ENCODE measurements at places on chromosomes 2 and 18.
A peak's percentile ranks its signal among the peaks of the same experiment; 100 is the strongest.

DNA sequence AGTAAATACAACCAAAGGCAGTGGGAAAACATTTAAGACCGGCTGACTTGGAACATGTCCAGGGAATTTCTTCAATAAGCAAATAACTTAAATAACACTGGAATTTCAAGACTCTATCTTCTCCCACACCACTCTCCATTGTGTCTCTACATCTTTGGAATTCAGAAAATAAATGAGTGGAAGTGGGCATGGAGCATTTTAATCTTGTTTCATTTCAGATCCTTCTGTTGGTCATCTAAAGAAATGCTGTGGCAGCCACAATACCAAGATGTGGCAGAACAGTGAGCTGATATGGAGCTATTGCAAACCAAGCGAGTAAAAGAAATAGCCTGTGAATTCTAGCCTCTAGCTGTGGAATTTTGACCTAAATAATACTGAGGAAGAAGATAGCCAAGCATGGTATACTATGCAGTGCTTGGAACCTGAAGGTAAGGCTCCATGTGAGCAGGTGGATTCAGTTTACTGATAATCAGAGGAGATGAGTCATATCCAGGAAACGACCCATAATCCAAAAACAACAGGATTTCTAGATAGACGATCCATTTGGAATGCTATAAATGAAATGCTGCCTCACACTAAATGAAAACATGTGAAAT, 157.1 kb upstream of the SCN7A start:
- H3K4me3 ChIP-seq = no peak overlapping the region
- H3K27me3 ChIP-seq = no peaks in the 10 kb centered on the region
- DNase-seq = no peak
- H3K27ac ChIP-seq = no peak overlapping the region
- H3K36me3 ChIP-seq = no peaks in the 10 kb centered on the region

GRCh38 chr2:146041274-146041910, 1521.5 kb upstream of the ZEB2 start:
- H3K4me1 ChIP-seq = no peaks in the 10 kb centered on the region
- H3K27ac ChIP-seq = no peak overlapping the region
- H3K36me3 ChIP-seq = no peaks in the 10 kb centered on the region
- no peaks in the 10 kb centered on the region for H3K27me3 ChIP-seq
- no peak for DNase-seq
- no peak overlapping the region for H3K4me3 ChIP-seq

- no peaks in the 10 kb centered on the region for H3K27me3 ChIP-seq
- no peak for DNase-seq
- H3K4me1 ChIP-seq = no peaks in the 10 kb centered on the region
- no peaks in the 10 kb centered on the region for H3K36me3 ChIP-seq
- H3K4me3 ChIP-seq = no peak overlapping the region
- H3K27ac ChIP-seq = no peak overlapping the region
Measured at GRCh38 chr2:16525265-16525887, 140.3 kb downstream of the CYRIA start.

DNA sequence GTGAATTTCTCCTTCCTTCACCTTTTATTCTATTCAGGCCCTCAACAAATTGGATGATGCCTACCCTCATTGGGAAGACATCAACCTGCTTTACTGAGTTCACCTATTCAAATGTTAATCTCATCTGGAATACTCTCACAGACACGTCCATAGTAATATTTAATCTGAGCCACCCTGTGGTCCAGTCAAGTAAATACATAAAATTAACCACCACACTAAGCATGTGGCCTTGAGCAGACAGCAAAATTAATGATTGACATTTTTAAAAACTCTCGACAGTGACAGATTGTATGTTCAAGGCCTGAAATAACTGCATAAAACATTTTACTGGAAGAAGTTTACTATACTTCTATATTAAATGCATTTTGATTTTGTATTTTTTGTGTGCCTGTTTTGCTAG, 540.6 kb upstream of the GCFC2 start:
- DNase-seq = no peak
- no peak overlapping the region for H3K27ac ChIP-seq
- no peak overlapping the region for H3K4me3 ChIP-seq
- H3K27me3 ChIP-seq = no peaks in the 10 kb centered on the region
- H3K36me3 ChIP-seq = no peaks in the 10 kb centered on the region
- no peaks in the 10 kb centered on the region for H3K4me1 ChIP-seq

- peak; percentile 64 for DNase-seq
- H3K4me3 ChIP-seq = peak overlapping the region; percentile 84
- no peak overlapping the region for H3K27ac ChIP-seq
- H3K4me1 ChIP-seq = peaks cover 7% of the 10 kb centered on the region
Measured at GRCh38 chr18:76491473-76491775, 3.6 kb downstream of the ZNF516 start.

GRCh38 chr2:129929321-129930290, 49.9 kb upstream of the RAB6C start:
- H3K4me3 ChIP-seq = no peak overlapping the region
- no peaks in the 10 kb centered on the region for H3K27me3 ChIP-seq
- no peaks in the 10 kb centered on the region for H3K36me3 ChIP-seq
- no peak for DNase-seq
- H3K4me1 ChIP-seq = no peaks in the 10 kb centered on the region

DNA sequence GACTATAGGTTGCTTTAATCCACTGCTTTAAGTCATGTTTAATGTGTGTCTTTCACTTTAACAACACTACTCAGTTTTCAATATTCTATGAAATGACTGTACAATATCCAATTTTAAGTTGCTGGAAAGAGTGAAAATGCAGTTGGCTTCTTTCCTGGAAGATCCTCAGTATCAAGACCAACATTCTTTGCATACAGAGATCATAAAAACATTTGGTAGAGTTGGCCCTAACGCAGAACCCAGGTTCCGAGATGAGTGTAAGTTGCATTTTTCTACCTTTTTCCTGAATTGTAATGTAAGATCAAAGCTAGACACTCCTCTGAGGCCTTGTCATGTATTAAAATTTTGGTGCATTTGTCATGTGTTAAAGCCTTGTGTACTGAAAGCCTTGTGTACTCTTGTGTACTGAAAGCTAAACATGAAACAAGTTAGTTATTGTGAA, 42.9 kb upstream of the TNFRSF11A start:
- no peak overlapping the region for H3K27ac ChIP-seq
- H3K27me3 ChIP-seq = no peaks in the 10 kb centered on the region

DNA sequence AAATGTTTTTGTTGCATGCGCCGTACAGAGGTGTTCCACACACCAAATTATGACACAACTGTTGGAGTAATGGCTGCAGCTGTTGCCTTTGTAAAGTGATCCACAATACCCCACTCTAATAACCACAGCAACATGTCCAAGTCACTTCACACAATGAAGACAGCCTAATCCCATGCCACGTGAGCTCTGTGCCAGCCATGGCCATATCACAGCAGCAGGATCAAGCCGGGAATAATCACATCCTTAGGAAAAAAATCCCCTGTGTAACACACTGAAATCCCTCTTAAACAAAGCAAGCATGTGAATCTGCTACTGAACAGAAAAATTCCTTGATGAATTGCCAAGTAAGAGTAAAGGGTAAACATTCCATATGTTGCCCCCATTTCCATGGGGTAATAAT, 179.5 kb upstream of the PARD3B start:
- no peaks in the 10 kb centered on the region for H3K27me3 ChIP-seq
- H3K4me1 ChIP-seq = no peaks in the 10 kb centered on the region
- no peak overlapping the region for H3K4me3 ChIP-seq
- H3K27ac ChIP-seq = no peak overlapping the region

DNA sequence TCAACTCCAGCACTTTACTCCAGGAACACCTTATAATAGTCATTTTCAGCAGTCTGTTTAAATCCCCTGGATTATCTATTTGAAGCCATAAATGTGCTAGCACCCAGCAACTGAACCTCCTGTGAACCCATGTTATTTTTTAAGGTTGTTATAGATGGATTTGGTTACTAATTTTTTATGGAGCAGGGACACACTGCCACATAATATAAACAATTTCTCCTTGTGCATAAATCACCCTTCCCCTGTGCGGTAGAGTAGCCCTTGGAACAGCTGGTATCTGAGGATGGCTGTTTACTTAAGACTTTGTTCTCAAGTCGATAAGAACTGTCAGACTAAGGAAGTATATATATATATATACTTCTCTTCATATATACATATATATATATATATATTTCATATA, 367.4 kb downstream of the EPHA4 start:
- H3K4me1 ChIP-seq = no peaks in the 10 kb centered on the region
- no peaks in the 10 kb centered on the region for H3K36me3 ChIP-seq
- DNase-seq = no peak
- H3K27me3 ChIP-seq = no peaks in the 10 kb centered on the region
- H3K27ac ChIP-seq = no peak overlapping the region

DNA sequence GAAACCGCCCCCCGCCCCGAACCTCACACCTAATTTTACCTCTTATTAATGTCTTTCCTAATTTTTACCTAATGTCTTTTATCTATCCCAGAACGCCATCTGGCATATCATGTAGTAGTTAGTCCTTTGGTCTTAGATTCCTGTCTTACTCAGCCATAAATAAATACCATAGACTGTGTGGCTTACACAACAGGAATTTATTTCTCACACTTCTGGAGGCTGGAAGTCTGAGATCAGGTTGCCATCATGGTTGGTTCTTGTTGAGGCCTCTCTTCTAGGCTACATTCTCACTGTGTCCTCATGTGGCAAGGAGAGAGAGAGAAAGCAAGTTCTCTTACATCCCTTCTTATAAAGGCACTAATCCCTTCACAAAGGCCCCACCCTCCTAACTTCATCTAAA, 46.8 kb downstream of the RHBDD1 start:
- H3K27me3 ChIP-seq = no peaks in the 10 kb centered on the region
- no peaks in the 10 kb centered on the region for H3K4me1 ChIP-seq
- H3K36me3 ChIP-seq = no peaks in the 10 kb centered on the region
- H3K27ac ChIP-seq = no peak overlapping the region

DNA sequence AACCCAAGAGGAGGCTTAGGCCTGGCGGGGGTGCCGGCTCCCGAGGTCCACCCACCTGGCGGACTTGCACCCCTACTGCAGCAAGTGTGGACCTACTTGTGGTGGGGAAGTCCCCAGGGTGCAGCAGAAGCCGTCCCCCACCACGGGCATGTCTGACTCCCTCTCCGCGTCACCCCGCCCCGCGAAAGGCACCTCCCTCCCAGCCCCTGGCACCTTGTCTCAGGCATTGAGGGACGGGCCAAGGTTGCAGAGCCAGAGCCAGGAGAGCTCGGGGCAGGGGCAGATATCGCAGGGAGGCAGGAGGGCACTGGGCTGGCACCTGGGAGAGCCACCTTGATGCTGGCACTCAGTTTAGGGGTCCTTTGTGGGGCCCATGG, 19.0 kb downstream of the CROCC2 start:
- no peaks in the 10 kb centered on the region for H3K36me3 ChIP-seq
- H3K27me3 ChIP-seq = no peaks in the 10 kb centered on the region
- no peak overlapping the region for H3K27ac ChIP-seq
- no peak for DNase-seq
- H3K4me1 ChIP-seq = no peaks in the 10 kb centered on the region

GRCh38 chr2:226256237-226256636, 543.4 kb downstream of the IRS1 start:
- H3K27ac ChIP-seq = no peak overlapping the region
- H3K27me3 ChIP-seq = no peaks in the 10 kb centered on the region
- H3K4me3 ChIP-seq = no peak overlapping the region
- DNase-seq = no peak
